NCI-H1694 (cell line): ENCODE measurements at places on chromosomes 13 and 19.
A peak's percentile ranks its signal among the peaks of the same experiment; 100 is the strongest.

GRCh38 chr13:73341748-73342147 lies 282.9 kb downstream of the KLF5 start:
- DNase-seq, result no peak

DNA sequence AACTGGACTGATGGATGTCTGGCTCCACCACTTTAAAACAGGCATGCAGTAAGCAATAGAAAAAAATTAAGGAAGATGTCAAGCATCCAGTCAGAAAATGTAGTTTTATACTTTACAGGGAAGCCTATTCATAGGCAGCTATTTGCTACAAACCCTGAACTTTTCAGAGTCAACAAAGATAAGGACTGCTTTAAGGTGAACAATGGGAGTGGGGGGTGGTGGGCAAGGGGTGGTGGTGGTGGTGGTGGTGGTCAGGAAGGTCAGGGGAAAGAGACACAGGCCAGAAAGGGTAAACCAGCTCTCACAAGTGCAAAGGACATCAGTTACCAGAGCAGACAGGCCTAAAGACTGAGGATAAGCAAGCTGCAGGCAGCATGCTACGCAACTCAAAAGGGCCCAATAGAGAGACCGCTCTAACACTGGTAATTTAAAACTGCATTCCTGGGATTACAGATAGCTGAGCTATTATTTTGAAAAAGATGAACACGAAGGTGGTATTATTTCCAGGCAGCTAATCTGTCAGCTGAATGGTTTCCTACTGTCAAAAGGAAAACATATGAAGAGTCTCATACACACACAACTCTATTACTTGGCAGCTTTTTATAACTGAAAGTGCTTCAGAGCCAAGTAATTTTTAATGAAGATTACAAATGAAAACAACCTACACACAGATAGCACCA lies 14.8 kb downstream of the BRD4 start:
- DNase-seq, result no peak

- DNase-seq, result no peak
These were observed 11.6 kb downstream of the USP12 start for GRCh38 chr13:27159806-27160563.

DNA sequence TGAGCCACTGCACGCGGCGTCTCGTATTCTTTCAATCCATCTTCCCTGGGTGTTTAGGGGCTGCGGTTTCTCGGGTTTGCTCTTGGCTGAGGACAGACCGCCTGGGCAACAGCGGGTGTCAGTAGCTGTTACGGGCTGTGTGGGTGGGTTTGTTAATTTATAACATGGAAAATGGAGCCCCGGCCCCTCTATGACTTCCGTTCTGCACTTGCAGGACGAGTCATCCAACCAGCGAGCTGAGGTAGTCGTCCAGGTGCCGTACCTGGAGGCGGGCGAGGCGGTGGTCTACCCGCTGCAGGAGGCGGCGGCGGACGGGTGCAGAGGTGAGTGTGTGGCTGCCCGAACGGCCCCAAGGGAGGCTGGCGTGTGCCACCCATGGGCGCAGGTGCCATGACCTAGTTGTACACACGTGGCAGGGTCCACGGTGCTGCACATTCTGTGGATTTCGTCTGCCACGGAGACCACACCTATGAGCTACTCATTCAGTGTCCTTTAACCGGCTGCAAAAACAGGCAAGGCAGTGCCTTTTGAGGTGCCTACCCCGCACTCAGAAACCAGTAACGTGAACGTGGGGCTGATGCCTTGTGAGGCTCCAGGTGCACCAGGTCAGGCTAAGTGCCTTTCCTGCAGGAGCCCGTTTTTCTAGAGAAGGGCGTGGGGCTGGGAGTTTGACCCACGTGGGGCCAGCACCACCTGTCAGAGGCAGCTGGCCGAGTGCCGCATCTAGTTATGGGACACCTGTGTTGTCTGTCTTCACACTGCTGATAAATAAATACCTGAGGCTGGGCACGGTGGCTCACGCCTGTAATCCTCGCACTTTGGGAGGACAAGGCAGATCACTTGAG lies 10.9 kb downstream of the POLR2E start:
- DNase-seq, result no peak

DNA sequence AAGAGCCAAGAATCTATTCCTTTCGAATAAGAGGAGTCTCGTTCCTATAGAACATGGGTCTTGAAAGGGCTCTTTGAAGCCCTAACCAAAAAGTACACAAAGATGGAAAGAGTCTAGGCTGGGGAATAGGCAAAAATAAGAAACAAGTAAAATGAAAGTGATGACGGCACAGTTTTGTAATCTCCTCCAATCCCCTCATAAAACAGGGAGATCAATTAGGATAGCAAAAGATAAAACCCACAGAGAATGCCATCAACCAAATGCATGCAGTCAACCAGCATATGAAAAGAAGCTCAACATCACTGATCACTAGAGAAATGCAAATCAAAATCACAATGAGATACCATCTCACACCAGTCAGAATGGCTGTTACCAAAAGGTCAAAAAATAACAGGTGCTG lies 122.4 kb upstream of the LSM14A start:
- DNase-seq, result no peak

- DNase-seq, result peak; percentile 72
These were observed 776 bp upstream of the NCLN start for GRCh38 chr19:3184847-3185460.

DNA sequence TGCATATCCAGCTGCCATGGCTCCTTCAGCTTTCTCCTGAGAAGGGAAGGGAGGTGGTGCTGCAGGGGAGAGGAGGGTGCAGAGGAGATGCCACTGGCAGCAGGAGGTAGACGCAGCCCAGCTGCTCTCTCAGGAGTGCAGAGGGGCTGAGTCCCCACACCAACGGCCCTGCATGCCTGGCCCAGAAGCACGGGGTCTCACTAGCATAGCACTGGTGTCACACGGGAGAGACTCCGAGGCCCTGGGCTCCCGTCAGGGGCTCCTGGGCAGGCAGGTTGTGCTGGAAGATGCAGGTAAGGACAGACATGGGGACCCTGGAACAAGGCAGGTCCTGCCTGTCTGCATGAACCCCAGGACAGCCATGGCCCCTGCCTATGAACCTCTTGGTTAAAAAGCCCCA lies 80.1 kb downstream of the C1QTNF9 start:
- DNase-seq, result no peak

DNA sequence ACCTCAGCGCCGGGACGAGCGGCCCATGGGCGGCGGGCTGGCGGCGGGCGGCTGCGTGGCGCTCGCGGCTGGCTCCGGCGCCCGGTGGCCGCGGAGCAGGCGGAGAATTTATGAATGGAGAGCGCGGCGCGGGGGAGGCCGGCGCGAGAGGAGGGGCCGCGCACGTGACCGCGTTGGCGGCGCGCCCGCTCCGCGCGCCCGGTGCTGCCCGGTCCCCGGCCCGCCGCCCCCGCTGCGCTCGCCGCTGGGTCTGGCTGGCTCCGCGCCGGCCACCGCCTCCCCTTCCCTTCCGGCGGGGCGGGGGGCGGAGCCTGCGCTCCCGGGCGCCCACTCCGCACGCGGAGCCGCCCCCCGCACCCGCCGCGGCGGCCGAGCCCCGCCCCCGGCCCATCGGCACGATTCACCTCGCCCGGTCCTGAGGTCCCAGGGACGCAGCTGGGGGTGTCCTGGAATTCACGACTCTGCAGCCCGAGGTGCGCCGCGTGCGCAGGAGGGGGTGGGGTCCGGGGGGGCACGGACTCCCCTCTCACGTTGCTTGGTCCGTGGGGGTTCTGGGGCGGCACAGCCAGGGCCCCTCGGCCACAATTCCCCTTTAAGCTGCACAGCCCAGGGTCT lies at the start of gene CBARP:
TSS of gene CBARP (minus strand) at position 252 of the 615 bp plus-strand sequence. CDS start 1,905 bp downstream, outside the sequence.
- no peak for DNase-seq

- no peak for DNase-seq
These were observed 96.3 kb downstream of the NHLRC3 start for GRCh38 chr13:39134574-39134973.

DNA sequence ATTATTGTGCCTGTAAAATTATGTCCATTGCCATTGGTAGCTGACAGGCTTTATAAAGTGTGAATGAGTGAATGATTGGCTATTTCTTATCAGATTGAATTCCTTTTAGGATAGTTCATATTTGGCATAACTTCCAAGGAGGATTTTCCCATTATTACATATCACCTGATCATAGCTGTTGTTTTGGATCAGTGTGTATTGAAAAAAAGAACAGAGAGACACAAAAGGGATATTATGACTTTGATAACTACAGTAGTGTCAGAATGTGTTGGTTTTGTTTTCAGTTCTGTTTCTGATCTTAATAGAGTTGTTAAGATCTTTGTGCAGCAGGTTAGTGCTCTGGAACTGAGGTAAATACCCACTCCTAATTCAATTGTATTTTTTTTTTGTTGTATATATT lies 103.8 kb downstream of the LRCH1 start:
- no peak for DNase-seq
